Activated CD4-positive, alpha-beta memory T cell treated with anti-CD3 and anti-CD28 coated beads for 36 hours (primary cell): ENCODE measurements at places on chromosomes 11 and 22.

- no peak for DNase-seq
These were observed at the start of gene TBX1 for GRCh38 chr22:19760058-19760950. TBX1 (plus strand) TSS chr22:19760778; CDS start chr22:19760844, 66 bp downstream.

GRCh38 chr11:73315293-73316020, 7.4 kb downstream of the ARHGEF17 start:
- no peak for DNase-seq

GRCh38 chr11:69351460-69351859, 57.5 kb downstream of the MYEOV start:
- DNase-seq = no peak

DNA sequence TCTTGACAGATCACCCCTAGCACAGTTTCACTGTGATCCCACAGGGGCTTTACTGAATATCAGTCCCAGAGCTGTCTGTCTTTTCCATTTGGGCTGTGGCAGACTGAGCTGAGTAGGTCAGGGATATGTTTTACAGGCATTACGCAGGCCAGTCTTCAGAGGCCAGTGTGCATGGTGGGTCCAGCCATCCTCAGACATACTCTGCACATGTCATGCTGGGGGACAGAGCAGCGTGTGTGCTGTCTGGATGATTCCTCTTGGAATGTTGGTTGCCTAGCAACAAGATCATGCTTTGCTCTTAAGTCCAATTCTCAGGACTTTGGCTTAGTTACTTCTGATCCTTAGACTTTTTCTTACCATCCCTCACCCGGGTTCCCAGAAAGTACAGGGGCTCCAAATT, 736.5 kb downstream of the DLG2 start:
- no peak for DNase-seq

GRCh38 chr11:64095949-64096348, 60.2 kb downstream of the FLRT1 start:
- no peak for DNase-seq

DNA sequence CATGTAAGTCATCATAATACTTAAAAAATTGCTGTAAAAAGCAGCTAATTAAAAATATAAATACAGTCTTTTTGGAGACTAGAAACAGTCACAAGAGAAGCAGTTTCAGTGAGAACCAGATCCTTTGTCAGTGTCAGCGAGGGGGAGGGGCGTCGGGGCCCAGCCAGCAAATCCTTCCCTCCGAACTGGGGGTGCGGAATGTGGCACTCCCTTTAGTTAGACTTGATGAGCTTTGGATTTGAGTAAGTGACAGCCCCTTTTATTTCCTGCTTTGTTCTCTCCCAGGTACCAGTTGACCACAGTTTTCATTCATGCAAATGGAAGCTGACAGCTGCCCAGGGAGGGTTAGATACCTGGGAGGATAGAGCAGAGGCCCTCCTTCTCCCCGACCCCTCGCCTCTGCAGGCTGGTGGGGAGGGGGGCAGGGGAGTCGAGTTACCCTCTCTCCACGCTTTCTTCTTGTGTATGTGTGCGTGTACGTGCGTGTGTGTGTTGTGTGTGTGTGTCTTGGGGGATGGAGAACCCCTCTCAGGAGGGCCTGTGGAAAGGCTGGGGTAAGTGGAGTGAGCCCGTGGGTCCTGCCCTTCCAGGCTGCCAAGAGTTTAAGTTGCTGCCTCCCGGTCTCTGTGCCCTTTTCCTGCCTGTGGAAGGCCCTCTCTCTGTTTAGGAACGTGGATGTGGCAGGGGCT, 38.3 kb downstream of the PTPRJ start:
- DNase-seq = peak; percentile 72

GRCh38 chr11:58688789-58689503, 42.8 kb downstream of the GLYAT start:
- no peak for DNase-seq

GRCh38 chr11:108947654-108948570, 283.0 kb downstream of the DDX10 start:
- DNase-seq = no peak

- DNase-seq = no peak
These were observed 25.1 kb downstream of the RTN4RL2 start for GRCh38 chr11:57485217-57485990.

DNA sequence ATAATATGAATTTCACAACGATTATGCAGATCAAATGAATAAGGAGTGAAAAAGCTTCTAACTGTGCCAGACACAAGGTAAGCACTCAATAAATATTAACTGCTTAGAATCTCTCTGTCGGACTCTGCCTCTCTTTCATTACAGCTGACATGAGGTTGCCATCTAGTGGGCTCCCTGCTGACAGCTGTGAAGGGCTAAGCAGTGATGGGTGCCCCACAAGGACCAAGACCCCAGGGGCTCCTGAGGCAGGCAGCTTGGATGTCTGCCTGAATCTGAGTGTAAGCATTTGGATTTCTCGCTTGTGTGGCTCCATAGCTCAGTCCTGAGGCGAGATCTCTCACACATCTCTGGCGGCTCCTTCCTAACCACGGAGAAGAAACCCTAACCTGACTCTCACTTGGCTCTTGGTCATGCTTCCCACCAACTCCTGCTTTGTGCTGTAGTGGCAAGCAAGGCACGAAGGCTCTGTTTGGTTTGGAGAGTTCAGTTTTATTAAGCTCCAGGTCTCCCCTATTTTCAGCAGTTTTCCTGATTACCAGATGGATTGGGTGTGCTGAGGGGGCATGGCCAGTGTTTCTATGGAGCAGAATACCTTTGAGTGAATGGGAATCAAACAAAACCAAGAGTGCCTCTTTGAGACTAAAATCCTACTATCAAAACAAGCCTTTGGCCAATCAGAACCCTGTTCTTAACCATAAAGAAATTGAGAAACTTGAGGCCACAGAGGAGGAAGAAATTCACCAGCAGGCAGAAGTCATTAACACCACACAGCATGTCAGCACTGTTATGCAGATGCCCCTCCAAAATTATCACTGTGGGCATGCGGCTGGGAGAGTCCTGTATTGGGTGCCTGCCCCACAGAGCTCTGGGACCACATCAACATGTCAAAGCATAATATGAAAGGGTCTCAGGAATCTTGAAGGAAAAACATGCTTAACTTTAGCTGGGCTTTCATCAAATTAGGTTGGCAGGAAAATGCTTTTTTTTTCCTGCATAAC, 152.8 kb upstream of the NTM start:
- no peak for DNase-seq

GRCh38 chr22:24810043-24810749, 4.2 kb downstream of the SGSM1 start:
- DNase-seq = peak; percentile 31

- peak; percentile 66 for DNase-seq
These were observed 28.5 kb downstream of the MAFF start for GRCh38 chr22:38230108-38230825.

- DNase-seq = no peak
These were observed 23.9 kb downstream of the TSPAN32 start for GRCh38 chr11:2325719-2326118.

- no peak for DNase-seq
These were observed 4.6 kb downstream of the SLC29A2 start for GRCh38 chr11:66366844-66367477.

GRCh38 chr22:35114131-35114980, 48.4 kb downstream of the ISX start:
- no peak for DNase-seq

DNA sequence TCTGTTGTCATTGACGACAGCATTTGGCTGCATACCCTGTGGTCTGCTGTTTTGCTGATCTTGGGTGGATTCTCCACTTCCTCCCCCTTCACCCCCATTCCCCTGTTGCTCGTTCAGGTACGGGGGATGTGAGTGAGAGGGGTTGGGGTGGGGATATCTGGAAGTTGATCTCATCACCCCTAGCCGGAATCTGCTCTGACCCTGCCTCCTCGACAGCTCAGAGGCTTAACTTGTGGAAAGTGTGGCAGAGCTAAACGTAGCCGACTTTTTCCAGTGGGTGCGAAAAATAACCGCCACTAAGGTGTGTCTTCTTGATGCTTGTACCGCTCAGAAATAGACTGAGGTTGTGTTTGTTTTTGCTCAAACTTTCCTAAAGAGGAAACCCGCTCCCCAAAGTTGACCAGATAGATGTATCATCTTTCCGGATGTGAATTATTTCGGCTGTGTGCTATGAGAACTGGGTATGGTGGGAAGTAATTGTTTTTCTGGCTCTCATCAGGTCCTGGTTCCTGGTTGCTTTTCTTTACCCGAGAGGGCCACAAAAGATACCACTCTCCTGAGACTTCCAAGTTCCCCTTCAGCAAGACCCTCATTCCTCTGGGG, 6.6 kb downstream of the ZBTB16 start:
- DNase-seq = peak; percentile 42
